ENCODE measurements at places on chromosomes 7 and 10.

- no peak for DNase-seq
These were observed 262.1 kb upstream of the CACNA2D1 start for GRCh38 chr7:82705517-82706260.

DNA sequence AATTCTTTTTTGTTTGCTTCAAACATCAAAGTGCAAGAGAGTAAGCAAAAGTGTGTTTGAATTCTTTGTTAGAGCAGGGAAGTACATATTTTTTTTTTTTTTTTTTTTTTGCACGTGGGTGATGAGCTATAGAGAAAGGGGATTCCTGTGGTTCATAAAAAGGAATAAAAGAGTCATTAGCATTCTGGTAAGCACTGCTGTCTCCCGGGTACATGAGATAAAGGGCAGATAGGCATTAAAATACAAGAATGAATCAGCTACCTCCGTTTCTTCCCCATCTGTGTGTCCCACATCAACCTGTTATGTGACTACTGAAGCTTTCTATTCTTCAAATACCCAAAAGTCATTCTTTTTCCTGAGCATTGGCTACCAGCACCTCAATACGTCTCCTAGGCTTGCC is 102.4 kb upstream of the SEMA3D start:
- no peak for DNase-seq

- DNase-seq: no peak
These were observed 75.1 kb downstream of the DGKI start for GRCh38 chr7:137771679-137772078.

DNA sequence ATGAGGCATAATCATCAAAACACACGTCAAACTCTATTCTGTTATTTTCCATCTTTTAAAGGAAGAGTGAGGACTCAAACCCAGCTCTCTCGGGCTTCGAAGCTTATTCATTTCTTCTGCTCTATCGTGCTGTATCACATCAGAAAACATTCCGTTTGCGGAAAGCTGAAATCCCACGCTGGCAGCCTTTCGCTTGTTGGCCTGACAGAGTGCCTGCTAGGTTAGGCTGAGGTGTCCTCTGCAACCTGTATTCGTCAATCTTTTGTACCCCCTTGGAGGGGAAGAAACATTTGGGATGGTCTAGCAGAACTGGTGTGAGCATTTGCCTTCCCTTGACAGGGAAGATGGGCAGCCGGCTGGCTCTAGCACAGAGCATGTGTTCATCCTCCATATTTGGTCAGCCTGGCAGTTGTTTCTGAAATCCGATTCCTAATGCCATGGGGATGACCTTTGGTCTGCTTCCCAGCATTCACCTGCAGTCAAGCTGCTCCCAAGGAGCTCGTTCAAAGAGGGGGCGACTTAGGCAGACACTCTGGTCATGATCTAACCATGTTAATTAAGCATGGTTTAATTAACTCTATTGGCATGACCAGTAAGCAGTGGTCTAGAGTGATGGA is 55.2 kb downstream of the TACC2 start:
- no peak for DNase-seq

DNA sequence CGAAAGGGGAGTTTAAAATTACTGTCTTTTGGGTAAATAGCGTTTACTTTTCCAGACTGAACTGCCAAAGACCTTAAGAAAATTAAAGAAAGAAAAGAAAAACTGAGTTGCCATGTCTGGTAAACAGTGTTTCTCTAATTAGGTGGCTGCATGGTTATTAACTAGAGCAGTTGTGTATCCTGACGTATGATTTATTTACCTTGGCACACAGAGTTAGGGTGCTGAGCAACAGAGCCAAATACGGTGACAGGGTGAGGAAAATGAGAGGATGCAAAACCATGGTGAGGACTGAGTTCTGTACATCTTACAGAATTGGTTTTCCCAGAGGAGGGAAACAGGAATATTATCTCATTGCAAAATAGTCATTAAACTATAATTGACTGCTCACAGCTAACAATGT is 546.4 kb upstream of the FZD8 start:
- no peak for DNase-seq

- no peak for DNase-seq
These were observed 65.6 kb upstream of the ADO start for GRCh38 chr10:62738916-62739315.

- no peak for DNase-seq
These were observed 289.9 kb upstream of the LRGUK start for GRCh38 chr7:133837224-133837623.

DNA sequence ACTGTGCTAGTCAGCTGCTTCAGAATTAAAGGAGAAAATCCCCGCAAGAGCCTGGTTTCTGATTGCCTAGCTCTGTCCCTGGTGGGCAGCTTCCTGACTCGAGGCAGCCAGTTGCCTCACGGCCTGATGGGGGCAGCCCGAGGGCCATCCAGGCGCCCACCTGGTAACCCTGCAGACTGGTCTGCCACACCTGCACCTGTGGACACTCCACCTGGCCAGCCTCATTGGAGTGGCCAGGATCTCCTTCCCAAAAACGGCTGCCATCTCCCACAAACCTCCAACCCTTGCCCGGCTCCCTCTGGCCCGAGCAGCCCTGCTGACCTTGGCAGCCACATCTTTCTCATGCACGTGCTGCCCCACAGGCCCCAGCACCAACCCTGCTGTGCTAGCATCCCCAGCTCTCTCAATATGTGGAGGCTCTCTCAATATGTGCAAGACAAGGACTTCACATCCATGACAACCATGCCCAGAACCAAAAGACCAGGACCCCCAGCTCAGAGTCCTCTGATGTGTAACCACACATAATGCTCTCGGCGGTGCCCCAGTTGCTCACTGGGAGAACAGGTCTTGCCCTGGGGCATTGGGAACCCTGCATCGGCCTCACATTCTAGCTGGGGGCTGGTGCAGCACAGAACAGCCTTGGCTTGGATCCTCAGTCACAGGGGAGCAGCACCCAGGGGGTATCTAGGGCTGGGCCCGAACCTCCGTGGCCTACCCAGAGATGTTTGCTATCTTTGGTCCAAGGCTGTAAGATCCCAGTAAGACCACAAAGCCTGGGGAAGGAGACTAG is 14.6 kb downstream of the DRGX start:
- DNase-seq: no peak

DNA sequence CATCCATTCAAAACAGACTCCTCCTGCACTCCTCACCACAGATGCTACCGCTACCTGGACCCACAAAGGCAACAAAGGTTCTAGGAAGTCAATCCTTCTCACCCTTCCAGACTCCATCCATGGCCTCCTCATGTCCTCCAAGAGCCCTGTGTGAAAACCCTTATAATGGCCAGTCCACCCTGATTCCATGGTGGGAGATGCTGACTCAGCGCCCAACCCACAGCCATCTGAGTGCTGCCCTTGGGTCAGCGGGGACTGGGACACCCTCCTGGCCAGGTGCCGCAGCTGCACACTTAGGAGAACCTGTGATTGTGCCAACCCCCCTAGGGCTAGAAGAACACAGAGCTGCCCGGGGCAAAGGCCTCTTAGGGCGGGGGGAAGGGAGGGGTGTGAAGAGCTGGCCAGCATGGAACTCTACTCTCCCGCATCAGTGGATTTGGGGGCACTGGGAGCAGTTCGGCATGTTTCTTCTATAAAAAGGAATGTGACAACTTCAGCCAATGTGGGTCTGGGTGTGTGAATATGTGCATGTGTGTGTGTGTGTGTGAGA is 25.4 kb downstream of the TMEM273 start:
- DNase-seq: no peak

GRCh38 chr10:85851325-85851724 is 515.3 kb downstream of the GRID1 start:
- no peak for DNase-seq

DNA sequence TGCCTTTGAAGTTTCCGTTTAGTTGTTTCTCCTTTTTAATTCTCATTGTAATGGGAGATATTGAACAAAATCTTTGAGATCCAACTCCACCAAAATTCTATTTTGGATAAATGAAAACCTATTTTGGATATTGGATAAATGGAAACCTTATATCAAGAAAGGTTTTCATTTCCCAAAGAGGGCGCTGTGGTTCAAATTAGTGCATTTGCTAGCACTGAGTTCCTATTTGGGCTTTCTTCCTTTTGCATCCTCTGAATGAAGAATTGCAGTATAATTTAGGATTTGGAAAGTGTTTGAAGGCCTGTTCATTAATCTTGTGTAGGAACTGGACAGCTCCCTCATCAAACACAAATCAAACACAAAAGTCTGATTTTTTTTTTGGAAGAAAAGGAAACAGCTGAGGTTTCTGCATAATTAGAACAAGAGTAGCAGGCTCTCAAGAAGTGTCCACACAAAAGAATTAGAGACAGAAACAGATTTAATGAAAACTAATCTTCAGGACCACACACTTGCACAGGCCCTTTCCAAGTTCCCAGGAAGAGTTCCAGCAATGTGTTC is 80.8 kb upstream of the KLF14 start:
- peak; percentile 13 for DNase-seq

DNA sequence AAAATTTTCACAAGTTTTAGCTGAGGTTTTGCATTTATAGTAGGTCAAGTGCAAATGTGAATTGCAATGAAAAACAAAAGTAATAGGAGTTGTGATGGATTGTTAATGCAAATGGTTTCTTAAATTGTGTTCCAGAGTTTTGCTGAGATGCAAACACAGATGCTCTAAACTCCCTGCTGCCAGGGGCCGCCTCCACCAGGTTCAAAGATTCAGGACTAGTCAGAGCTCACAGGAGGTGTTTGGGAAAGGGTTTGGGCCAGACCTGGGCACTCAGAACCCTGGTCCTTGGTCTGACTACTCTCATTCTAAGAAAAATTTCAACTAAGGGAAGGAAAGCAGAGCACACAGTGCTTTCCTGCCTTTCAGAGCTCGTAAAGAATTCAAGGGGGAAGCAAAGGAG is 193.1 kb downstream of the CCSER2 start:
- DNase-seq: no peak

- DNase-seq: no peak
These were observed 5.4 kb upstream of the HSPB1 start for GRCh38 chr7:76296743-76297740.

DNA sequence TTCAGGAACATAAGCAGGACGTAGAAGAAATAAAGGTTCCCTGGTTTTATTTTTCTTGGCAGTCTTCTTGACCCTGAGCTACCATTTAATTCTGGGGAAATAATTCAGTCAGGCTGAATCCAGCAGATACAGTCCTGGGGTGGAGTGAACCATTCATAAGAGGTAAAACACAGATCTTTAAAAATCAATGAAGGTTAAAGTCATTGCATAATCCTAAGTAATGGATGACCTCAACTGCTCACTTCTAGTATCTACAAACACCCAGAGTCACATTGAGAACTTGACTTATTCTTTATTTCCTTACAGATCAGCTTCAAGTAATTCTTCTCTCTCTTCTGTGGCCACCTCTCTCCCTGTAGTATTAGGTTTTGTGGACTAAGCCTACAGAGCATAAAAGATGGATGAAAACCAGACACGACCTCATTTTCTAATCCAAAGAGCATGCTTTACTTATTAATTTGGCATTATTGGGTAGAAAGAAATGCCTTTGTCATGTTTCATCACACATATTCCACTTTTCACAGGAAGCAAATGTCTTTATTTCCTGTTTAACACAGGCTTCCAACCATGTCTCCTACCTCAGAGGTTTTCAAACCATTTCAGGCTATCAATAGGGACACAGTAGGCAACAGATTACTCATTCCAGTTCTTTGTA is 182.3 kb upstream of the IMMP2L start:
- DNase-seq: no peak

- no peak for DNase-seq
These were observed 52.5 kb upstream of the NKX6-2 start for GRCh38 chr10:132838346-132838970.

DNA sequence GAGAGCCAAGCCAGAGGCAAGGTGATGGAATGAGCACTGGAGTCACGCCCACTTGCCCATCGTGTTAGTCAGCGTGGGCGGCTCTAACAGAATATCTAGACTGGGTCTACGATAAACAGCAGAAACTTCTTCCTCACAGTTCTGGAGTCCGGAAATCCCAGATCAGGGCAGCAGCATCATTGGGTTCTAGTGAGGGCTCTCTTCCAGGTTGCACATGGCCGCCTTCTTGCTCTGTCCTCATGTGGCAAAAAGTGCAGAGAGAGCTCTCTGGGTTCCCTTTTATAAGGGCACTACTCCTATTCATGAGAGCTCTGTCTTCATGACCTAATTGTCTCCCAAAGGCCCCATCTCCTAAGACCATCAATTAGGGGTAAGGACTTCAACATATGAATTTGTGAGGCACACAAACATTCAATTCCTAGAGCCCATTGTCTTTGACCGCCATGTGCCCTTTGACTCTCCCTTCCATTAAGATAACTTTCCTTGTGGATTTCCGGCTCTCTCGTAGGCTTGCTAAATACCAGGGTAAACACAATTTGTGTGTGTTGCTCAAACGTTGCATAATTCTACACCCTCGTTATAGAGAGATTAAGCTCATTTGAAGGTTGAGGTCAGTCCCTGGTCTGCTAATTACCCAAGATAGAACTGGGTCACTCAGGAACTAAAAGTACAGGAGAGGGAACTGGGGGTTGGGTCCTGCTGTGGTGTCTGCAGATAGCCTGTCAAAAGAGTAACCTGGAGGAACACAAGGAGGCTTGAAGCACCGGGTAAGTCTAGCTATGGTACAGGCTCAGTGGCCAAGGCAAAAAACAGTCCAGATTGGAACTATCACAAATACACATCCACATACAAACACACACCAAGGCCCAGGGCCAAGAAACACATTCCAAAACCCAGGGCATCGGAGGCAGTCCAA is 28.7 kb upstream of the USP6NL start:
- DNase-seq: no peak

DNA sequence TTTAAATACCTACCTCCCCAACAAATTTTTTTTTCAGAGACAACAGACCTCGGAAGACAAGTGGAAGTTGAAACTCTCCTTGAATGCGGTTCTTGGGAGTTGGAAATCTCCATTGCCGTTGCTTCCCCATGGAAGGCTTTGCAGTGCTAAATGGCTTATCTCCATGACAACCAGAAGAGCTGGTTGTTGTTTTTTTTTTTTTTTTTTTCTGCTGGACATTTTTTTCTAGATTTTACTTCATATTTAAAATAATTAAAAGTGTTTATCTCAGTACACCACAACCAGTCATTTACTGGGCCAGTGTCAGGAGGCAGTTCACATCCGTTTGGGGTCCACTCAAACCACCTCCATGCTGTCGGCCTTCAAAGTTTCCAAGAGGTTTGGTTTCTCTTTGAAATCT is 348.5 kb upstream of the PRKCQ start:
- DNase-seq: no peak
